ENCODE measurements at places on chromosomes 2 and 18.
A peak's percentile ranks its signal among the peaks of the same experiment; 100 is the strongest.

DNA sequence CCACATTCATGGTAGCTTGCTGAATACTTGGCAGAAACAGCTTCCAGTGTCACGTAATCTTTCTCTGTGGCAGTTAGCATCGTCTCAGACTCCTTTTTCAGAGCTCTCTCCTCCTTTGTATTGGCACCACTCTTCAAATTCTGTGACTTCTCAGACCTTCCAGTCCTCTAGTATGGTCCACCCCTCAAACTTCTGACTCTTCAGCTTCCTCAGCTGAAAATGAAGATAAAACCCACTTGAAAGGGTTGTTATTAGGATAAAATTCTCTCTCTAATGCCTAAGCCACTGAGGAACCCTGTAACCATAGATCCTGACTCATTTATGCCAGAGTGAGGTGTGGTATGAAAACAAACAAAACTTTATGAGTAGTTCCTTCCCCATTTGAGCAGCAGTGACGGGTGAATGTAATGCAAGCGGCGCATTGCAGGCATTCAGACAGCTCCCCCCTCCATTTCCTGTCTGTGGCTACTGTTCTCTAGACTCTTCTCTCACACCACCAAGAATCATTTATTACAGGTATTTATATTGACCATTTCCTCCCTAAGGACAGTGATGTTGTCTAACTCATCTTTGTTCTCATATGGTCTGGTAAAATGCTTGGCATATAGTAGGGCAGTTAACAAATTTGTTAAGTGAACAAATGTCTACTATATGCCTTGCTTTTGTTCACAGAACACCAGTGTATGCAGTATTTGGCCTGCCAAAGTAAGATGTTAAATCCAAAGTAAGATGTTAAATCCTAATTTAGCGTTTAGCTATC lies 35.3 kb downstream of the GALNT1 start:
- H3K27me3 ChIP-seq: no peaks in the 10 kb centered on the region
- peak overlapping the region; percentile 89 for H3K27ac ChIP-seq
- peaks cover 30% of the 10 kb centered on the region for H3K4me1 ChIP-seq
- peak overlapping the region; percentile 40 for H3K4me3 ChIP-seq

DNA sequence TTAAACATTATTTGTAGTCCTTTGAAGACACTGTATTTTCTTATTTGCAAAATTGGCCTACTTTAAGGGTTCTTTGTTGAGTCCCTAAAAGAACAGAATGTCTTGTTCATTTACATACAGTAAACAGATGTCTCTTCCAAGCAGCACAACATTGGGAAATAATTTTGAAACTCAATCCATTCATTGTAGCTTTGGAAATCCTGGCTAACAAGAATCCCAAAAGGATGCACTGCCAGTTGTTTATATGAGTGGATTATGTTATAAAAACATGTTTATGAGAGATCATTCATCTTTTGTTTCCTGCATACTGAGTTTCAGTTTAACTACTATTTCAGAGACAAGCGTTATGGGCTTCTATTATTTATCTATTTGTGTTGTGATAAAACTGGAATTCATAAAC lies 499.3 kb downstream of the PID1 start:
- DNase-seq: no peak
- H3K4me3 ChIP-seq: no peak overlapping the region
- H3K27ac ChIP-seq: no peak overlapping the region
- H3K27me3 ChIP-seq: no peaks in the 10 kb centered on the region
- H3K36me3 ChIP-seq: no peaks in the 10 kb centered on the region

- no peak overlapping the region for H3K27ac ChIP-seq
- no peak for DNase-seq
- H3K36me3 ChIP-seq: no peaks in the 10 kb centered on the region
- no peak overlapping the region for H3K4me3 ChIP-seq
- H3K4me1 ChIP-seq: peaks cover 4% of the 10 kb centered on the region
These were observed 7.3 kb downstream of the TMEM17 start for GRCh38 chr2:62498739-62499138.

DNA sequence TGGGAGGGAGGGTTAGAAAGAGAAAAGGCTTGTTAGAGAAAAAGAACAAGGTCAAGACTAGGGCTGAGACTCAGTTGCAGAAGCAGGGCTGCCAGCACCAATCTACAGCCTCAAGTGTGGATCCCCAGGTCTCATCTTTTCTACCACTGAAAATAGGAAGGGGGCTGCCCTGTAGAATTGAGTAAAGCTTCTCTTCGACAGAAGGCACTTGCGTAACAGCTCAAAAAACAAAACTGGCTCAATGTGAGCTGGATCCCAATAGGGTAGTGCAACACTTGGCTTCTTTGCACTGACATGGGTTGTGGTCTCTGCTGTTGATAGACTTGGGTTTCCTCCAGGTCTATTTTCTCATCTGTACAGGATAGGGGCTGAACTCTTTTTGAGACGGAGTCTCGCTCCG lies 1.8 kb upstream of the MPV17 start:
- no peaks in the 10 kb centered on the region for H3K27me3 ChIP-seq
- no peak overlapping the region for H3K4me3 ChIP-seq
- H3K27ac ChIP-seq: no peak overlapping the region
- DNase-seq: no peak

- no peaks in the 10 kb centered on the region for H3K27me3 ChIP-seq
- H3K4me3 ChIP-seq: peak overlapping the region; percentile 6
- peak; percentile 82 for DNase-seq
- H3K27ac ChIP-seq: peak overlapping the region; percentile 13
- peaks cover 14% of the 10 kb centered on the region for H3K4me1 ChIP-seq
- H3K36me3 ChIP-seq: no peaks in the 10 kb centered on the region
These were observed 125.1 kb upstream of the HAAO start for GRCh38 chr2:42917425-42917927.

DNA sequence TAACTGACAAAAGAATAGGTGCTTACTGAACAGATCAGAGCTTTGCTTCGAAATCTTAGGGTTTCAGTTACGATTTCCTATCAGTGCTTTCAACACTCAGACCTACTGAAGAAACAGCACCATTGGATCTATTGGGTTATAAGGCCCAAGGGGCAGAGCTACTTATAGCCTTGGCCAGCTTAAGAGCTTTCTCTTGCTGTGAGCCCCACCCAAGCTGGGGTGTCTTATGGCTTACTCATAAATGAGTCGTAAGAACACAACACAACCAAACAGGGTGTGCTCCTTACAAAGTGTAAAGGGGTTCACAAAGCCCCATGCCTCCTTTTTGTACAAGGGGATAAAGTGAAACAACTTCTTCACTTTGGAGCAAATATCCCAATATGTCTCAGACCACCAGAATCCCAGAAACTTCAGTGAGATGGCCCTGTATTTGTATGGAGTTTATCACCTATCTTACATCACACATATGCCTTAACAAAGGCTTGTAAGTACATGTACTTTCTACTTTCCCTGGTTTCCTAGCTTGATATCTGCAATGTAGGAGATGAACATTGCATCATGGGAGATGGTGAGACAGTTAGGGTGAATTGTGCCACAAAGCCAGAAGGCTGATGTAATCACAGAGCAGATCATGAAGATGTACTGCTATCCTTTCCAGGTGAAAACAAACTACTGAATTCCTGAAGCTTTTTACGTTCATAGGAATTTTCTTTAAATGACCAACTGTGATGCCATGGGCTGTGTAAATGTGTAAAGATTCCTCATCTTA lies 115.5 kb upstream of the GLI2 start:
- H3K27me3 ChIP-seq: no peaks in the 10 kb centered on the region
- DNase-seq: peak; percentile 20
- no peaks in the 10 kb centered on the region for H3K36me3 ChIP-seq
- no peak overlapping the region for H3K27ac ChIP-seq

DNA sequence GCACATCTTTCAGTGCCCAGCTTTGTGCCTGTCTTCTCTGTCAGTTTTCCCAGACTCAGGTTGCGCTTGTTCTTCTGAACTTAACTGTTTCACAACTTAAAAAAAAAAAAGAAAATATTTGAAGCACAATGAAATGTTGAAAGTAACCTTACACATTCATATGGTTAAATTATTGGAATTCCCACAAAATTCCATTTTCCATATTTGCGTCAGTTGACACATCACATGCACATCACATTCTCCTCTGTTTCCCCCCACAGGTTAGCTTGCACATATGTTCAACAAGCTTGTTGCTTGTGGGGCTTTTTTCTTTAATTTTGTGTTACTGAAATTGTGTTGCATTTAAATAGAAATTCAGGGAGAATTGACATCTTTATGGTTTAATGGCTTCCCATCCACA lies 8.3 kb downstream of the MYO1B start:
- peaks cover 2% of the 10 kb centered on the region for H3K36me3 ChIP-seq
- DNase-seq: no peak
- no peak overlapping the region for H3K4me3 ChIP-seq
- H3K4me1 ChIP-seq: peaks cover 50% of the 10 kb centered on the region

DNA sequence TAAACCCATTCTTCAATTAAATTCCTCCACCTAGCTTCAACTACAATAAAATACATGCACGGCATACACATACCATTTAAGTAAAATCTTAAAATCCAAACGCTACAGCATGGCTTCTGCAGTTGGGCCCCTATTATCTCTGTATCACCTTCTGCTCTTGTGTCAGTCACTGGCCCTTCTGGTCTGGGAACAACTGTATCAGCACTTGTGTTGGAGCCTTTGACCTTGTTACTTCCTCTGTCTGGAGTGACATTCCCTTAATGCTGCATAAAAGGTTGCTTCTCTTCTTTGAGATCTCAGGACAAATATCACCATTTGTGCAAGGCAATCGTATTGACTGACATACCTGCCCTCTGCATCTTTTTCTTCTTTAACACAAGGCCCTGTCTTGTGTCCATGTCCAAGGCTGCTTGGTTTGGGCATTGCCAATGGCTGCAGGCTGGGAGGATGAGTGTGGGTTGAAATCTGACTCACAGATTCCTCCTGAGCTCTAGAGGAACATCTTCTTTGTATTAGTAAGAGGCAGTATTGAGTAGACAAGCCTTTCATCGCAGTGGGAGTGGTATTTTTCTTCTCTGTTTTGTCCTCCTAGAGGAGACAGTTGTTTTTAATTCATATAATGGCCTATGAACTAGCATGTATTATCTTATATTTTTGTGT lies 267.8 kb upstream of the TRIB2 start:
- no peak overlapping the region for H3K4me3 ChIP-seq
- H3K36me3 ChIP-seq: no peaks in the 10 kb centered on the region
- no peak for DNase-seq
- no peaks in the 10 kb centered on the region for H3K27me3 ChIP-seq
- no peaks in the 10 kb centered on the region for H3K4me1 ChIP-seq

DNA sequence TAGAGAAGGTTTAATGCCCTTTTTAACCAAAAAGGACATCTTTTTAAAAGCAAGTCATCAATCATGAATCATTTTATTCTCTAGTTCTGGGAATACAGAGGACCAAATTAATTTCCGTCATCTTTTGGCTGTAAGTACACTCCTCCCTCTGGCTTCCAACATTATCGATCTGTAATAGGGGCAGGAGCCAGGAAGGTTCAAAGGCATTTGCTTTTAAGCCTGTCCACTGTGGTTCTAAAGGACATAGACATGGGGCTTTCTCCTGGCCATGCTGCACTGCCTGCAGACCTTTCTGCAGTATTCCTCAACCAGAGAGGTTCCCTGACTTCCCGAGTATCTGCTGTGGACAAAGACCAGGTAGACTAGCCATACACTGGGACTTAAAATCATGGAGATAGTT lies 170.5 kb downstream of the MYO5B start:
- H3K4me1 ChIP-seq: no peaks in the 10 kb centered on the region
- H3K36me3 ChIP-seq: no peaks in the 10 kb centered on the region
- peaks cover 6% of the 10 kb centered on the region for H3K27me3 ChIP-seq
- no peak overlapping the region for H3K27ac ChIP-seq

- no peak for DNase-seq
- H3K36me3 ChIP-seq: no peaks in the 10 kb centered on the region
- no peaks in the 10 kb centered on the region for H3K27me3 ChIP-seq
- no peak overlapping the region for H3K27ac ChIP-seq
- no peaks in the 10 kb centered on the region for H3K4me1 ChIP-seq
These were observed 37.6 kb upstream of the GPR17 start for GRCh38 chr2:127608061-127609030.

DNA sequence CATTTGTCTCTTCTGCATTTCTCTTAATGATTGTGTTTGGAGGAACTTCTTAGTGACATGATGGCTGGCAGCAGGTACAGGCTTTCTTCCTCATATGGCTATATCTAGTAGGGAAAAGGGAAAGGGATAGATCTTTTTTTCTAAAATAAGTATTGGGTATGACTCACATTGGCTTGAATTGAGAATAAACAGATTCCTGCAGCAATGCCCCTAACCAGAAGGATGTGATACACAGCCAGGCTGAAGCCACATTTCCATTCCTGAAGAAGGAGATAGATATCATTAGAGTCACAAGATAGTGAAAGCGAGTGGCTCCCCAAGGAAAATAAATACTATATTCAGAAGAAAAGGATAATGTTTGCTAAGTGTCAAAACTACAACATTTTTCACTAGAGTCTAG lies 61.1 kb downstream of the VWC2L start:
- no peak overlapping the region for H3K27ac ChIP-seq
- peak; percentile 51 for DNase-seq
- no peaks in the 10 kb centered on the region for H3K4me1 ChIP-seq
- no peaks in the 10 kb centered on the region for H3K27me3 ChIP-seq
- no peaks in the 10 kb centered on the region for H3K36me3 ChIP-seq
- H3K4me3 ChIP-seq: no peak overlapping the region

- peak; percentile 7 for DNase-seq
- peaks cover 38% of the 10 kb centered on the region for H3K27me3 ChIP-seq
- H3K27ac ChIP-seq: no peak overlapping the region
- no peaks in the 10 kb centered on the region for H3K36me3 ChIP-seq
These were observed 391 bp downstream of the ZNF385B start for GRCh38 chr2:179861027-179861415.

- DNase-seq: no peak
- H3K36me3 ChIP-seq: no peaks in the 10 kb centered on the region
- no peak overlapping the region for H3K27ac ChIP-seq
- no peak overlapping the region for H3K4me3 ChIP-seq
- no peaks in the 10 kb centered on the region for H3K27me3 ChIP-seq
- peaks cover 8% of the 10 kb centered on the region for H3K4me1 ChIP-seq
These were observed 148.5 kb downstream of the LNPK start for GRCh38 chr2:175853616-175853890.

GRCh38 chr18:55546851-55547704 lies 40.9 kb downstream of the TCF4 start:
- DNase-seq: peak; percentile 94
- peak overlapping the region; percentile 45 for H3K27ac ChIP-seq
- peaks cover 9% of the 10 kb centered on the region for H3K4me1 ChIP-seq
- peaks cover 3% of the 10 kb centered on the region for H3K36me3 ChIP-seq
- peak overlapping the region; percentile 43 for H3K4me3 ChIP-seq

DNA sequence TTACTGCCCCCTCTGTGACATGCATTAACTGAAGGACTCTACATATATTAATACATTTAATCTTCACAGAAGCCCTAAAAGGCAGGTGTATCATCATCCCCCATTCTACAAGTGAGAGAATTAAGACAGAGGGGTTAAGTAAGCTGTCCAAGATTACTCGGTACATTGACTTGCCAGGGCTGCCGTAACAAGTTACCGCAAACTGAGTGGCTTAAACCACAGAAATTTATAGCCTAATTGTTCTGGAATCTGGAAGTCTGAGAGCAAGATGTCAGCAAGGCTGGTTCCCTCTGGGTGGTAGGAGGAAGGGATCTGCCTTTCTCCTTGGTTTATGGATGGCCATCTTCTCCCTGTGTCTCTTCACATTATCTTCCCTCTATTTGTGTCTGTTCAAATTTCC lies 605.5 kb downstream of the EPHA4 start:
- peak; percentile 96 for DNase-seq
- peak overlapping the region; percentile 38 for H3K27ac ChIP-seq
- peaks cover 11% of the 10 kb centered on the region for H3K4me1 ChIP-seq
- no peak overlapping the region for H3K4me3 ChIP-seq

GRCh38 chr2:17626986-17627385 lies 86.5 kb downstream of the VSNL1 start:
- H3K4me1 ChIP-seq: peaks cover 26% of the 10 kb centered on the region
- no peak overlapping the region for H3K27ac ChIP-seq
- DNase-seq: peak; percentile 51
- no peaks in the 10 kb centered on the region for H3K27me3 ChIP-seq
